SHP77 treated with DMSO at 0.1 percent for 48 hours (cell line): ENCODE measurements at places on chromosomes 5 and 9.

DNA sequence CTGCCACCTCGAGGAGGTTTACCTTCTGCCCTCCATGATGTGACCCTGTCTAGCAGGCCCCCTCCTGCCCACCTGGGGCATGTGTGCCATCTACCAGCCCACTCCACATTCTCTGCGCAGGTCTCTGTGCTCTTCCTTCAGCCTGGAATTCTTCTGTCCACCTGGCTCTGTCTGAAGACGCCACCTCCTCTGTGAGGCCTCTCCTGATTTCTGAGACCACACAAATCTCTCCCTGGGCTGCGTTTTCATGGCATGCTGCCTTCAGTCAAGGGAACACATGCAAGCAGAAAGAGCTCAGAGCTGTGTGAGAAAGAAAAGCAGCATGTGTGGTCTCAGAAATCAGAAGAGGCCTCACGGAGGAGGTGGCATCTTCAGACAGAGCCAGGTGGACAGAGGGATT, 22.1 kb downstream of the FOXE1 start:
- DNase-seq: no peak

DNA sequence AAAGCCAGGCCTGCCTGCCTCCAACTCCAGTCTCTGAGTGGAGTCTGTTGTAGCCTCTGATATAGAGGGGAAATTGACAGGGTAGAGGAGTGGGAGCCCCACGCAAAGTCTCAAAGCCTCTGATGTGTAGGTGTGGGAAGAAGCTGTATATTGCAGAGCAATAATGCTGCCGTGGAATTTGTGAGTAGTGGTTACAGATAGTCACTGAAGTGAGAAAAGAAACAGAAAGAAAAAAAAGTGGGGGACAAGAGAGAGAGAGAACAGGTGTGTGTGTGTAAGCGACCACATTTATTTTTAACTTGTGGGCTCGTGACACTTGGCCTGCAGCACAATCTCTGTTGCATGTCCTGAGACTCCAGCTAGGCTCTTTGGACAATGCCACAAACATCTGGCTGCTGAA, 227.8 kb downstream of the NSG2 start:
- no peak for DNase-seq

GRCh38 chr9:112186695-112187094, 11.6 kb upstream of the SUSD1 start:
- DNase-seq: no peak

- no peak for DNase-seq
Measured at GRCh38 chr9:130937146-130938076, 1.6 kb downstream of the FIBCD1 start.

DNA sequence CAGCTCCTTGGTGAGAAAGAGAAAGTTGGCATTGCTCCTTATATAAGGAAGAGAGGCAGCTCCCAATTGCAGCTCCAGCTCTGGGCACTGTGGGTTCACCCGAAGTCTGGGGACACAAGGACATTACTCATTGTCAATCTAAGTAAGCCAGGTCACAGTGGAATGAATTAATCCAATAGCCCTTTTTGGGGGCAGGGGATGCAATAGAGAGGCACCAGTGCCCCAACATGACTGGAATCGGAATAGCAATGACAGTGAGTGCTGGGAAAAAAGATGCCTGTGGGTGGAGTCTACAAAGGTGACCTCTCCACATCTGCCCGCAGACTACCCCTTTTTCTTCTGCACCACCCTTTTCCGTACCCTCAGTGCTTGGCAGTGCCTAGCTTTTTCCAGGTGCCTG, 11.1 kb upstream of the NEUROG1 start:
- no peak for DNase-seq

- DNase-seq: no peak
Measured at GRCh38 chr5:115168829-115169486, 750 bp downstream of the TRIM36 start.

DNA sequence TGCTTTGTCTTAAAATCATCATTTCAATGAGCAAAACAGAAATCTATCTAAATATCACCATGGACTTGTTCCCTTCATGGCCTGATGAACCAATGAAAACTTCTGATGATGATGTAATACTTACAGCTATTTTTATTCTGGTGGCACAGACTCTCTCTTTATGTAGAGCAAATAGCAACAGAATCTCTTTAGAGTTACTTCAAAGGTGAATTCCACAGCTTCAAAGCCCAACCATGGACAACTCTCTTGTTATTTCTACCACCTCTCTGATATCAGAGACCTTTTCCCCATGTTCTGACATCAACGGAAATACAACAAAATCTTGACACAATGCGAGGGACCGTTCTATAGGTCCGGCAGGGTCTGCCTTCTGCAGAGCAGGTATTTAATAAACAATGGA, 70.1 kb downstream of the RETREG1 start:
- no peak for DNase-seq
